ENCODE measurements at places on chromosomes 4 and X. TPM values are rescaled to one million over a fixed set of nuclear protein-coding genes. Genes with fewer than 3 reads are reported as not detected.

DNA sequence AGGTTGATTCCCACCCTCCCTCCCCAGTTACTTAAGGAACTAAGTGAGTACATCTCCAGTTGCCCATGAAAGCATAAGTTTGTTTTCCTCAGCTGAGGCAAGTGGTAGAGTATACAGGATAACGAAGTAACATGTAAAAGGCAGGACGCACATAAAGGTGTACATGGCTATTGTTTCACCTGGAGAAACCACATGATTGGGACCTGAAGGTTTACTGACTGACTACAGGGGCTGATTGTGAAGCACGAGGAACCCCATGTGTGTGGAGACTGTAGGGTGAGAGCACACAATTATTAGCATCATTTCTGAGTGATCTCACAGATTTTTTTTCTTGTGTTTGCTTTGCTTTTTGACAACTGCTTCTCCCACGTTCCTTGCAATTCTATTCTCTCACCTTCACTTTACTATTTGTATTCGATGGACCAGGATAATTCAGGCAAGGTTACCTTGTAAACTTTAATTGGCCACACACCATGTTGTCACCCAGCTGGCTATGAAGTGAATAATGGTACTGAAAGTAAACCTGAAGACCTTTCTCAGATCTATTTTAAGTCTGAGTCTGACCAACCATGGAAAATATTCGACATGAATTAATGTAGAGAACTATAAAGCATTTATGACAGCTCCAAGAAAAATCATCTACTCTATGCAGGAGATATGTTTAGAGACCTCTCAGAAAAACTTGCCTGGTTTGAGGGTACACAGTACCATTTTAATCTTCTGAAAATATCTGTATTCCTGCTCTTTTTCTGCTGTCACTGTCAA, 102.5 kb upstream of the MYOZ2 start:
- no peak for DNase-seq

GRCh38 chr4:152304220-152304619, 231.7 kb downstream of the FBXW7 start:
- peak; percentile 23 for DNase-seq

DNA sequence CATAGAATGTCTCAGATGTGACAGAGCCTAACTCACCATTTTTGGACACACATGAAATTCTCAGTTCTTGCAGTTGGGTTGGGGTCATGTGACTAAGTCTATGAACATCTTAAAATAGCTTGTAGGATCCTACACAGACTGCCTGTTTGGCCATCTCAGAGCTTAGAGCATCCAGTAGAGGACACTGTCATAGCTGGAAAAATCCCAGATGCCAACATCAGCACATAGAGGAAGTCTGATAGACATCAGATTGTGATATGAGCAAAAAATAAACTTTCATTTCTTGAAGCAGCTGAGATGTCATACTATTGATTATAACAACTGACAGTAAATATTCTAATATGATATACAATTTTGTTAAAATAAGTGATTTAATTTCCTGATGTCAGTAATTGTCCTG, 207.1 kb downstream of the TRAM1L1 start:
- no peak for DNase-seq

DNA sequence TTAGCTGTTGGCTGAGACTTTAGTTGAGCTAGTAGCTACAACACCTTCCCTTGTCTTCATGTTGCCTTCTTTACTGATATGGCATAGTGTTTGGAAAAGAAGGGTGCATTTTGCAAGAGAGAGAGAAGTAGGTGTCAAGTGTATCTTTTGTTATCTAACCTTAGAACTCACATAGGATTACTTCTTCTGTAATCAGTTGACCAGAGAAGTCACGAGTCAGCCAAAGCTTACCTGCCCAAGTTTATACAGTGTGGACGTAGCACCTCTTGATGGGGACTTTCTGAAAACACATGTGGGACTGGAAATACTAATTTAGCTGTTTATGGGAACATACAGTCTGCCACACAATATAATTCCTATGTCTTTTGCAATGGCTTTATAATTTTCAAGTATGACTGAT, 56.0 kb downstream of the UGT8 start:
- no peak for DNase-seq

GRCh38 chr4:104967034-104967401, 179.7 kb upstream of the TET2 start:
- no peak for DNase-seq

DNA sequence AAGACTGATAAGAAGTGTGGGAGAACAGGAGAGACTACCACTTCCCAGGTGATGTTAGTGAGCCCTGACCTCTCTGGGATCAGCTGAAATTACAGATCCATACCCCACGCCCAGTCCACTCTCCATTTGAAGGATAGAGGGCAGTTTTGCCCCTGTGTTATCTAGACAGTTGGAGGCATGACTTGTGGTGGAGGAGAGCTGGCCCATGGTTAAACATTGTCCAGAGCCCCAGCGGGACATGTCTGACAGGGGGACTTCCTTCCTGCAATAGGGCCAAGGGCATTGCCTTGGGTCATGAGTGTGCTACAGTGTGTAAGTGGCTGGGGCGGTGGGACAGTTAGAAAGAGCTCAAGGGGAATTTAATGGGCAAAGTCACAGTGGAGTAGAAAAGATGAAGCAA, 181.1 kb downstream of the MID1IP1 start:
- DNase-seq, result no peak

DNA sequence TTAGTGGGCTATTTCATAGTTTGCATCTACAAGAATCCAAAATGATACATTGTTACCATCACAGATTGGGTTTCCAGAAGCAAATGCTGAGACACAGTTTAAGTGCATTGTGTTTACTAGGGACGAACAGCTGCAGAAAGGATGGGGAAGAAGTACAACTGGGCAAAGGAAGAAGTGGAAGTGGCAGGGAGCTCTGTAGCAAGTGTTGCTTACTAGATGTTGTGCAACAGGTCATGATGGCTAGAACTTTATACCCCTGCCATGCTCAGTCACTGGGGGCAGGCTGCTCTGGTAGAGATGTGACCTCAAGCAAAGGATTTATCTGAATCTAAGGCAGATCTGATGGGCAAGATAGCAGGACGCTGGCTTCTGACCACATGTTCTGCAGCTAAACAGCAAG, 76.1 kb upstream of the EMCN start:
- no peak for DNase-seq

DNA sequence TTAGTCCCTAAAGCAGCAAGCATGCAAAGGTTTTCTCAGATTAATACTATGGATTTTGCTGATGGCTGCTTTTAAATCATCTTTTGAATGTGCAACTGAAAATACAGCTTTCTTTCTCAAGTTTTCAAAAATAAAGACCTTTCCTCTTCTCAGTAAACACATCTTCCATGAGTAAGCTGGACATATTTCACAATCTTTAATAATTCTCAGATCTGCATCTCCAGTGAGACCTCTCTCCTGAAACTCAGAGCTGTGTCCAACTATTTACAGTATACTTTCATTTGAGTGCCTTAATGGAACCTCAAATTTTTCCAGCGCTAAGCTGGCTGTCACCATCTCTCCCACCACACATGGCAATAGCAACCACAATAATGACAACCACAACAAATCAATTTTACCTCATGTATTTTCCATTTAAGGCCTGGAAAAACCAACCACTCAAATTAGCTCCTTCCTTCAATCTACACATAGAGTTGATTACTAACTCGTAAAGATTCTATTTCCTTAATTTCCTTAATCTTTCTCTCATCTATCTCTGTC, 192.4 kb upstream of the RPL34 start:
- DNase-seq, result no peak

- no peak for DNase-seq
Observed at GRCh38 chr4:143185253-143186107, 763 bp downstream of the USP38 start.

DNA sequence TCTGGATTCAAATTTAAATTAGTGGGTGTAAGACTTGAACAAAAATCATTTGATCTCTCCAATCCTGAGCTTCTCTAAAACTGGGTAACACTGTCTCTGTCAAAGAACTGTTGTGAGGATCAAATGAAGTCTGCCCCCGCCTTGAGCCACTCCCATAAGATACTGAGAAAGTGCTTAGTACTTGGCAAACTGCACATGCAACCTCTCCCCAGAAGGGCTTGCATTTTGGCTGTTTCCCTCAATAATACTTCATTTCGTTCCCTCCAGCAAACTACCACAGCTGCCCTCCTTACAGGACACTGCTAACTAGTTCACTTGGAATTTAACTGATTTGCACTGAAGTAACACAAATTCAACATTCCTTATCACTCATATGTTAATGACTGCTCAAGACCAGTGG, 79.8 kb downstream of the APBB2 start:
- DNase-seq, result no peak

DNA sequence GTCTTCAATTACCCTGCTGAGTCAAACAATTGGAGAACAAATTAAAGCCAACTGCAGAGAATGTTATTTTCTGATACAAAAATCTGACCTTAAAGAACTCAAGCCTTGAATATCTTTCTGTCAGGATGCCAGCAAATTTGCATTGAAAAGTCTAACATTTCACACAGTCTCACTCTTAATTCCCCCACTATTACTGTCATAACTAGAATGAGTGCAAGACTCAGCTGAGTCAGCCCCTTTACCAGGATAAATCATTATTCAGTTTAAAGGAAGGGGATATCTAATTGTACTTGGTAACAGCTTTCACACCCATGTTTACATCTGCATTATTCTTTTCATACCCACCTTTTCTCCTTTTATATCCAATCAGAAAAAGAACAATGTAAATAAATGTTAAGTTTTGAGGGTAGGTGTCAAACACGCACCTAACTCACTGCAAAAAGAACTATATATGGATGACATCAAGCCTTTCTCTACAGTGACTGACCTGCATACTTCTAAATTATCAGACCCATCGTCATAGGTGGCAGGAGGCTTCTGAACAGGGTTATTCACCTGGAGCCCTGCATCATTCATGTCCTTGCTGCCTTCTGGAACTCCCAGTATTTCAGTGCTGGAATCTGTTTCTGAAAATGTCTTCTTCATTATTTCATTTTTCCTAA, 117.4 kb downstream of the TMA16 start:
- DNase-seq, result no peak

DNA sequence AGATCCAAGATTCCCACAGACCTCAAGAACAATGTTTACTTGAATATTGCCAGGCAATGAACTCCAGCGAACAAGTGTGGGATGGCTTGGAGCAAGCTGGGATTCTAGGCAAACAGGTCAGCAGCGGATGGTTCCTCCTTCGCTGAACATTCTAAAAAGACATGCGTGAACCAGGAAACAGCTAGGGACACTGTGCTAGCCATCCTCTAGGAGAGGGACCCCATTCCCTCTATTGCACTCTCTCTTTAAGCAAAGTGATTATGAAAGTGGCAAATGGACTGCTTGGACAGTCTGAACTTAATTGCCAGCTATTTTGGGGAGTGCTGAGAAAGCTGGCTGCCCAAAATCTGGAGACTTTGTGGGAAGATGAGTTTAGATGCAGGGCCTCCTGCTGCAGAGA, 29.9 kb upstream of the TEC start:
- DNase-seq, result no peak

DNA sequence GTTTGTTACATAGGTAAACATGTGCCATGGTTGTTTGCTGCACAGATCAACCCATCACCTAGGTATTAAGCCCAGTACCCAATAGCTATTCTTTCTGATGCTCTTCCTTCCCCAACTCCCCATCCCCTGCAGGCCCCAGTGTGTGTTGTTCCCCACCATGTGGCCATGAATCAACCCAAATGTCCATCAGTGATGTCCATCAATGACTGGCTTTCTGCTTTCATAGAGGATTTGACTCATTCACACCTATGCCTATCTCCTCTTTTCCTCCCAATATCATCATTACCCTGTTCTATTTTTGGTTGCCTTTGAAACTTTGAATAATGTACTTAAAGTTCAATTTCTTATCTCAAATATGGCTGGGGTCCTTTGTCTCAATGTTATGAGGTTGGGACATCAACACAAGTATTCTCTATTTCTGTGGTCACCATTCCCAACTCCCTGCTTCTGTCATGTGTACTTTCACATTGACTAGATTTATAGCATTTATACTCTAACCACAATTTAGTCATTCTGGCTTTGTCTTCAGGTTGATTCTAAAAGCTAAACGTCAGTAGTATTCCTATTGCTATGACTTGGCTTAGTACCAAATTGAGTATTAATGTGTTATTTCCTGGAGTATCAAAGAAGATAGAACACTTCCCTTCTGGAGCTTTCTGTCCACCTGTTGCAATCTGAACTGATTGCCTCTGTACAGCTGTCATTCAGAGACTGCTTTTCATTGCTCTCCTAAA, 107.2 kb downstream of the TAB3 start:
- DNase-seq, result no peak

- no peak for DNase-seq
Observed at GRCh38 chrX:148069759-148070503, 88.8 kb downstream of the FMR1NB start.

- DNase-seq, result peak; percentile 6
Observed at GRCh38 chrX:34275699-34276098, 143.6 kb upstream of the FAM47A start.

DNA sequence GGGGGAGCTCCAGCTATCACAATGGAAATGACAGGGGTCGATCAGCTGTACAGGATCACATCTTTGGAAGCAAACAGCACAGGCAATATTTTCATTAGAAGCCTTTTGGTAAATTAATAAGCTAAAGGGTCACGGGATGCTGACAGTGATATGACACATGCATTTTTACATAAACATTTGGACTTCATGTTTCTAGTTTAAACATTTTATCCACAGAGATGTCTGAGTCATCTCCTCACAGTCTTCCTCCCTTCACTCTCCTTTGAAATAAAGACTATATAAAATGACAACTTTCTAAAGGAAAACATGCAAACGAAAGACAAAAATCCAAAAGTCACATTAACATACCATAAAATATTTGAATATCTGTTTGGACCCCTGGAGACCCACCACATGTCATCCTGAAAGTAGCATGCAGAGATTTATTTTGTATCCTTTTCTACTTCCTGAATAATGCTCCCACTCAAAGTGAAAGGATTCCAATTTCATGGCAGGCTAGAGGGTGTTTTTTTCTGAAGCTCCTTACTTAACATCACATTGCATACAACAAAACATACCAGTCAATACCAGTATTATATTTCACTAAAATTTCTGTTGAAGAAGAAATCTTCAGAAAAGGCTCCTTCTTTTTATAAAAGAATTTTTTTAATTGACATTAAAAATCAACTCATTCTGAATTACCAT, 200.1 kb upstream of the PPARGC1A start:
- DNase-seq, result peak; percentile 23

Gene SFRP2
- total RNA-seq, result not detected

Gene UGT8
- total RNA-seq, result 17.6 TPM

Gene SLC38A5
- total RNA-seq, result not detected

Gene PGAM4
- total RNA-seq, result not detected

Gene SATL1
- not detected for total RNA-seq

Gene CYBB
- total RNA-seq, result not detected

Gene DUX4
- total RNA-seq, result not detected

Gene CFP
- total RNA-seq, result not detected

Gene FHDC1
- 2.8 TPM for total RNA-seq

Gene TMPRSS11A
- total RNA-seq, result not detected

Gene EXOC1L
- not detected for total RNA-seq
